ENCODE measurements at places on chromosomes 3 and 15.

DNA sequence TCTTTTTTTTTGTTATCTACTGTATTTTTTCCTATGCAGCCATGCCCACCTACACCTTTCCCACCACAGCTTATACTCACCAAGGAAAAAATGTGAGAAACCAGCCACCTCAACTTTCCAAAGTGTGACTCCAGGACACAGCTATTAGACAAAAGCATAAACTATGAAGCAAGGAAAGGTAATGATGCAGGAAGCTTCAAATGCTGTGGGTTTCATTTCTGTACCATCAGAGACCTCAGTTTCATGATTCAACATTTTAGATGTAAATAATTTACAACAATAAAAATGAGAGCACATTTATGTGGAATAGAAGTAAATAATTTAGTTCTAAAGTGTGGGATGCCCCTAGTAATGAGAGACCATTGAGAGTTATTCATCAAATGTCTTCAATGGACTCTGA lies 115.1 kb downstream of the CDIN1 start:
- DNase-seq, result no peak
- H3K27ac ChIP-seq, result no peak overlapping the region
- no peaks in the 10 kb centered on the region for H3K36me3 ChIP-seq
- H3K4me3 ChIP-seq, result no peak overlapping the region
- H3K27me3 ChIP-seq, result no peaks in the 10 kb centered on the region

- no peak overlapping the region for H3K27ac ChIP-seq
- no peaks in the 10 kb centered on the region for H3K36me3 ChIP-seq
- H3K4me1 ChIP-seq, result peaks cover 3% of the 10 kb centered on the region
- H3K27me3 ChIP-seq, result no peaks in the 10 kb centered on the region
- DNase-seq, result no peak
Observed at GRCh38 chr3:31721676-31722075, 189.0 kb downstream of the STT3B start.

- H3K27ac ChIP-seq, result no peak overlapping the region
- H3K4me3 ChIP-seq, result no peak overlapping the region
- H3K4me1 ChIP-seq, result peaks cover 12% of the 10 kb centered on the region
- no peaks in the 10 kb centered on the region for H3K27me3 ChIP-seq
Observed at GRCh38 chr3:194089357-194090177, 46.4 kb upstream of the HES1 start.

DNA sequence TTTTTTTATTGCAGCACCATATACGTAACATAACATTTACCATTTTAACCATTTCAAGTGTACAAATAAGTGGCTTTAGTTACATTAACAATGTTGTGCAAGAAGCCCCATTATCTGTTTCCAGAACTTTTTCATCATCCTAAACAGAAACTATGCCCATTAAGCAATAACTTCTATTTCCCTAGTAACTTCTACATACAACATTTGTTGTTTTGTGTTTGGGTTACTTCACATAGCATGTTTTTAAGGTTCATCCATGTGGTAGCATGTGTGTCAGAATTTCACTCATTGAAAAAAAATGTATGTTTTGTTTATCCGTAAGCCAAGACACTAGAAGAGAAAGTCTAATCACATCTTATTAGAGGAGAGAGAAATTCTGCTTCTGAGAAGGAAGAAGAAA lies 450.5 kb upstream of the PDZRN3 start:
- no peaks in the 10 kb centered on the region for H3K27me3 ChIP-seq
- H3K4me3 ChIP-seq, result no peak overlapping the region
- no peaks in the 10 kb centered on the region for H3K4me1 ChIP-seq

DNA sequence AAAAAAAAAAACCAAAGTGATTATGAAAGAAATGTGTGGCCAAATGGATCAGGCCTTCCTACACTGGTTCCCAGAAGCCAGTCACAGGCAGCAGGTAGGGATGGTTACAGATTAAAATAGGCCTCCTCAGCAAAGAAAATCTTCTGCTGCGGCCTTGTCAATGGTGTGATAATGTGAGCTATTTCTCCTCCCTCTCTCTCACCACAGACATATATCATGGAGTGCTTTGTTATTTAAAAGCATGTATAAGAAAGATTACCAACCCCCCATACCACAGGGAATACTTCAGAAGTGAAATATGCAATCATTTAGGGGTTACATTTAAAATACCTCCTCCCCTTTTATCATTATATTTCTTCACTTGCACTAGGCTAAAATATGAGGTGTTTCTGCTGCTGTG lies 32.2 kb upstream of the LRTM1 start:
- H3K36me3 ChIP-seq, result no peaks in the 10 kb centered on the region
- H3K27me3 ChIP-seq, result no peaks in the 10 kb centered on the region
- H3K27ac ChIP-seq, result no peak overlapping the region
- DNase-seq, result no peak
- no peak overlapping the region for H3K4me3 ChIP-seq
- H3K4me1 ChIP-seq, result no peaks in the 10 kb centered on the region
